ENCODE measurements at places on chromosomes 3 and 15.

DNA sequence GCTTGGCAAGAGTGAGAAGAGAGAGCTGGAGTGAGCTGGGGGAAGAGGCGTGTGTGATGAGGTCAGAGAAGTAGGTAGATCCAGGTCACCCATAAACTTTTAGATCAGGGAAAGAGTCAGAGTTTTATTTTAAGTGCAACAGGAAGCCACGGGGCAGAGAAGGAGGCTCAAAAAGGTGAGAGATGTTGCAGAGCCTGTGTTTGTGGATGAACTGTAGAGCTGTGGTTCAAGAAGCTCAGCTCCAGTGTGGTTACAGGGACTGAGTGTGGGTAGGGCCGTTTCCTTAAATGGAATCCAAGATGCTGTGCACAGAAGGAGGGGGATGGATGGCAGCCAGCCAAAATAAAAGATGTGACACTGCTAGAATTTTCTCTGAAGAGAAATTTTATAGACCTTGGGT lies 337.2 kb downstream of the SATB1 start:
- no peak for DNase-seq

- no peak for DNase-seq
These were observed 4.7 kb upstream of the CALML4 start for GRCh38 chr15:68209735-68210408.

DNA sequence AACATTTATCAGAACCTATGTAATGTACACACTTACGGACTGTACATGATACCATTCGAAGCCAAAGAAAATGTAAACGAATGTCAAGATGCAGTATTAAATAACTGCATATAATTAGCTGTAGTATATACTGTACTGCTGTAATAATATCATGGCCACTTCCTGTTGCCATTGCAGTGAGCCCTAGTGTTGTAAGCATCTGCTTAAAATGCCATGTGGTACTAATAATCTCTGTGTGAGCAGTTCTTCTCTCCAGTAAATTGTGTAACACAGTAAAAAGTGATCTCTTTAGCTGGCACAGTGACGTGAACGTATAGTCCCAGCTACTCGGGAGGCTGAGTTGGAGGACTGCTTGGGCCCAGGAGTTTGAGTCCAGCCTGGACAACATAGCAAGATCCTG lies 8.6 kb downstream of the SPG11 start:
- DNase-seq = no peak

- DNase-seq = no peak
These were observed 265.6 kb upstream of the THBS1 start for GRCh38 chr15:39315206-39315850.

GRCh38 chr3:184873141-184873540 lies 61.2 kb downstream of the VPS8 start:
- DNase-seq = no peak

GRCh38 chr3:47163169-47164006 lies 525 bp downstream of the SETD2 start:
- peak; percentile 6 for DNase-seq

- peak; percentile 48 for DNase-seq
These were observed 30.7 kb upstream of the ST3GAL6 start for GRCh38 chr3:98732286-98733052.

DNA sequence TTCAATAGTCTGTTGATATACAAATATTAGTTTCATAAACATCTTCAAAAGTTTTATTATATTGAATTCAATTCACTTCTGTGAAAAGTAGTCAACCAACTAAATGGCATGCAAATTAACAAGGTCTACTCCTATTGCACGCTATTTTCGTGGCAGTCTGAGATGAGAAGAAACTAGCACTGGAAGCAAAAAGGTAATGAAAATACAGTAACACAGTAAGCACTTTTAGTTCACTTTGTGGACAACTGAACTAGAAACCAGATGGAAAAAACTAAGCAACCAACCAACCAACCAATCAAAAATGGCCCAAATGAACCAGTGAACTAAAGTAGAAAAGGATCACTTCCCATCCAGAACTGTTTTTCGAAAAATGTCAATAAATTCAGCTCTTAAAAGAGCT lies 55.7 kb upstream of the ACTC1 start:
- DNase-seq = no peak

DNA sequence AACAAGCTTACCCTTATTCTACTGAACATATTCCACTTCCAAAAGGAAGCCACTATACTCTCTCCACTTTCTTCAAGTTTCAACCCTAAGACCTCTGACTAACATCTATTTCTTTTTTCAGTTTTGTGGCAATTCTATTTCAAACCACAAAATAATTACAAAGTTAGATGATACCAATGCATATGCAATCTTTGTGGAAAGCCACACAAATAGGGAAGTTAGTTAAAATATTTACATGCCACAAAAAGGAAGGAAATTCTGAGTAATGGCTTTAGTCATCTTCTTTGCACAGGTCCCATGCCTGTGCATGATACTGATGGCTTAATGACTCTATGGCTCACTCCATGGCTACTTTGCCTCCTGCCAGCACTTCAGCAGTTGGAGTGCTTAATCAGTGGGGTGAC lies 57.0 kb upstream of the MCTP2 start:
- no peak for DNase-seq

GRCh38 chr15:72991026-72991425 lies 61.2 kb upstream of the NEO1 start:
- DNase-seq = no peak

DNA sequence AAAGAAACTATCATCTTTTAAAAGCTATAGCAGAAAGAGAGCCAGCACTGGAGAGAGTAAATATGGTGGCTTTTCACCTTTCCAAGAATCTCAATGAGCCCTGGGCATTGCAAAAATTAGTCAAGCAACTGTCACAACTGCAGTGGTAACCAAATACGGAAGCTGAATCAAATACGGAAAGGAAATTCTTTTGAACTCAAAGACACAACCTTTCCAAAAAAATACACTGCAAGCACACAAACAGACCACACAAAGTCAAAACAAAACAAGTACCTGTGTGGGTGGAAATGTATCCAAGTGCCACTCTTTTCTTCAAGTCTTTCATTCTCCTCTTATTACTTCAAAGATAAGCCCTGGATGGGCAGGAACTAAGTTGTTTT lies 17.6 kb downstream of the VGLL4 start:
- no peak for DNase-seq

- DNase-seq = no peak
These were observed 25.5 kb downstream of the RFT1 start for GRCh38 chr3:53104762-53105161.

DNA sequence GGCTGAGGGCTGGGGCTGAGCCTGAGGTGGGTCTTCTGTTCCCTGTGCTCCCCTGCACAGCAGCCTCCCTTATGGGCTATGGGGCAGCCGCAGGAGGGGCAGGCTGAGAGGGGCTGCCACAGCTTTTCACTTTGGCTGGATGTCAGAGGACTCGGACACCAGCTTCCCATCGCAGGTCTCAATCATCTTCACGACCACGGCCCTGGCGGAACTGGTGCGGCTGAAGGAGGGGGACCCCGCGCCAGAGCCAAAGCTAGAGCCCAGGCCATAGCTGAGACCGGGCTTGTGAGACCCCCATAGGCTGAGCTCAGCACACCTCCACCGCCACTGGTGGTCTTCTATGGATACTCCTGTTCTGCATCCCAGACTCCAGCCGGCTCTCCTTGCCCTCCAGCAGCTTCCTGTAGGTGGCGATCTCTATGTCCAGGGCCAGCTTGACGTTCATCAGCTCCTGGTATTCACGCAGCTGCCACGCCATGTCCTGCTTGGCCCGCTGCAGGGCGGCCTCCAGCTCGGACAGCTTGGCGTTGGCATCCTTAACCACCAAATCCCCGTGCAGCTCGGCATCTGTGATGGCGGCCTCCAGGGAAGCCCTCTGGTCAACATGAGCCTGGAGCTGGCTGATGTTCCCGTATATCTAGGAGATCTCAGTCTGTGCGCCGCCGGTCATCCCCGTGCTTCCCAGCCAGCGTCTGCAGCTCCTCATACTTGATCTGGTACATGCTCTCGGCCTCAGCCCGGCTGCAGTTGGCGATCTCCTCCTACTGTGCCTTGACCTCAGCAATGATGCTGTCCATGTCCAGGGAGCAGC lies 181.7 kb upstream of the SYNPR start:
- no peak for DNase-seq

GRCh38 chr3:180802837-180803236 lies 109.6 kb upstream of the FXR1 start:
- no peak for DNase-seq

Measured in NCI-H187 (cell line).